ENCODE measurements at places on chromosomes 7 and 10.

GRCh38 chr10:112208997-112209396 lies 25.4 kb upstream of the GPAM start:
- no peak for DNase-seq

DNA sequence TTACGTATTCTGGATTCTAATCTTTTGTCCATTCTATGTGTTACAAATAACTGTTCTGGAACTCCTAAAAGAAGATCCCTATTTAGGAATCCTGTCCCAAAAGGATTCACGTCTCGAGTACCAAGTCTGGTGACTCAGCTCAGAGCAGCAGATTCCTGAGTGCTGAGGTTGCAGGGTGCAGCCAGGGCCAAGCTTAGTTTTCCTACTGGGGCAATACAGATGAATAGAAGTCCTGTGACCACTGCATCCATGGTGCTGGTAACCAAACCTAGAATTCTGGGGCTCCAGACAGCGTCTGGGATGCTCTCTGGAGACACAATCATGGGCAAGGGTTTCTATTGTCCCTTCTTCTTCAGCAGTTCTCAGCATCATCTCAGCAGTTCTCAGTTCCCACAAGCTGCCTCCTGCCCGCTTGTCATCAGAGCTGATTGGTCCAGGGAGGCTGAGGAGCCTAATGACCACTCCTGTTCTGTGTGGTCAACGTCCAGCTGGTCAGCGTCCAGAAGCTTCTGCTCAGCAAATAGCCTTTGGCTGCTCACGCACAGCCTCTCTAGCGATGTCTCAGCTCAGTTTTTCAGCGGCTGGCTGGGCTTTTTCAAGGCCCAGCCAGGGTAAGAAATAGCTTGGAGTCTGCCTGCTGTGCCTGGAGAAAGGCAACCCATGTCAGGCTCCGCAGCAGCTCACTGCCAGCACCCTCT lies 50.4 kb upstream of the C7orf33 start:
- DNase-seq, result no peak

DNA sequence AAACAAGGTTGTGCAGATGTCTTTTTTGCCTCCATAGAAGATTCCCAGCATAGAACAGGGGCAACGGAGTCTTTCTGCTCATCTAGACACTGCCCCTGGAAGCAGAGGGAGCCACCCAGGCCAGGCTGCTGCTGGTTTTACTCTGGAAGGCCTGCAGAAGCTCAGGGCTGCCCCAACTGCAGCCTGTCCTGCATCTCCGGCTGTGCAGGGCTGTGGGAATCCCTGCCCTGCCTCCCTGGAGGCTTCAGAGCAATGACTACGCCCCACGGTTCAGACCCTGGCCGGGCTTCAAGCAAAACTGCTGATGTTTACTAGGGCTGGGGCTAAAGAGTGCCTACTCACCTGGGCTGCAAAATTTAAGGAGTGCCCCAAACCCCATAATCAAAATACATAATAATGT lies 43.9 kb downstream of the GHRHR start:
- no peak for DNase-seq

GRCh38 chr7:128221929-128222403 lies 19.1 kb upstream of the LEP start:
- DNase-seq, result no peak

DNA sequence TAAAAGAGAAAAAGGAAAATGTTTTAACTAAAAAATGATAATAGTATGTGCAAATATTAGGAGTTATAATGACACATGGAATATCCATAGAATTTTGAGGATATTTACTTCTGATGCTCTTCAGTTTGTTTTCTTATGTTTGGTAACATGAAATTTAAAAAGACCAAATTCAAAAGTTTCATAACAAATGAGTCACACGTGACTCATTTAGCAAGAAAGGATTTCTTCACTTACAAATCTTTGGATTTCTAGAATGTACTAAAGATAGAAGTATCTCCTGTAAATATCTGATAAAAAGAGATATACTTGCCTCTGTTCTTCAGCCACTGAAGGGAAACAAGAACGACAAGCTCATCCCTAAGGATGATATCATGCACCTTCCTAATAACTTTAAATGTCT lies 774.5 kb upstream of the LRRTM3 start:
- DNase-seq, result no peak

DNA sequence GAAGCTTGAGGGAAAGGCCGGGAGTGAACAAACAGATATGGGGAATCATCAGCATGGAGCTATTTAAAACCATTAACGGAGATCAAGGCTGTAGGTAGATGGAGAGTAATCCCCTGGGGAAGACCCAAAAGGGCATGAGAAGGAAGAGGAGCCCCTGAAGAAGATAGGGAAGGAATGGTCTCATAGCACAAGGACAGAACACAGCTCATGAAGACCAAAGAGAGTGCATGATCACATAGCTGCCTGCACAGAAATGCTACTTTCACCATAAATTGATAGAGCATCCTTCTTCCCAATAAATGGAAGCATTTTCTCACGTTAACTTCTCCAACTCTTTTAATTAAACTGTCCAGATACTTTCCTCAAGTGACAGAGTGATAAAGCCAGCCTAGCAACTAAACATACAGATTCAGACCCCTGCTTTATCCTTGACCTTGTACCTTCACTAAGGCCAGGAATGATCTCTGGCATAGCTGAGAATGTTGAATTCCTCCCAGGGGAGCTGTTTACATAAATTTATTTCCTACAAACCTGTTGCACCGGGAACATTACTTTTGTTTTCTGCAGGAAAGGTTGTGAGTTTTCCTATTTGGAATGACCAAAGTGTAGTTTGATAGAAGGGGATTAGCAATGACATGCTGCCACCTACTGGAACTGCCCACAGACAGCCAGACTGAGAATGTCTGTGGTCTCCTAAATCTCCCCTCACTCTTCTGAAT lies 110.8 kb upstream of the LRGUK start:
- peak; percentile 3 for DNase-seq

GRCh38 chr10:3548702-3549101 lies 236.3 kb downstream of the KLF6 start:
- DNase-seq, result no peak

DNA sequence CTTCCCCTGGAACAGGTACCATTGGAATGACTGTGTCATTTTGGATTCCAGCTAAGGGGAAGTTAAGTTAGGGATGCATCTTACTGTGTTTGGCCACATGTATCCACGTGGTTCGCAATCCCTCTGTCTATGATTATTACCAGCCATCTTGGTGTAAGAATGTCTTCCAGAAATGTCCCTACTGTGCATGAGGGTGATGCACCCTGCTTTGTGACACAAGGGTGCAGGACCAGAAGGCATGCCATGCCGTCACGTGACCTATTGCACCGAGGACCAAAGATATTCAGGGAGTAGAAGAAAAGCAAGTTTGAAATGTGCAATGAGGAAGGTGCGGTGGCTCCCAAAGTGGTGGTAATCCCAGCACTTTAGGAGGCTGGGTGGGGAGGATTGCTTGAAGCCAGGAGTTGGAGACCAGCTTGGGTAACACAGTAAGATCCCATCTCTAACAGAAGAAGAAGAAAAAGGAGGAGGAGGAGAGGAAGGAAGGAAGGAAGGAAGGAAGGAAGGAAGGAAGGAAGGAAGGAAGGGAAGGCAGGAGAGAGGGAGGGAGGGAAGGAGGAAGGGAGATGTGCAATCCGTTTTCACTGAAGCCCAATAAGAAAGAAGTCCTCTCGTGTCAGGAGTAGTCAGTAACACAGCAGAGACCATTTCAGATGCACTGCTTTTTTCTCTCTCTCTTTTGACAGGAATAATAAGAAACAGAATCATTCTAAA lies 42.5 kb upstream of the USP6NL start:
- no peak for DNase-seq

GRCh38 chr10:88039496-88040200 lies 176.2 kb downstream of the PTEN start:
- no peak for DNase-seq

- no peak for DNase-seq
These were observed 79.7 kb upstream of the MACROH2A2 start for GRCh38 chr10:69972981-69973397.

- no peak for DNase-seq
These were observed 72.1 kb upstream of the FHIP2A start for GRCh38 chr10:114749510-114749909.

- peak; percentile 20 for DNase-seq
These were observed 10.2 kb upstream of the SLC25A28 start for GRCh38 chr10:99630433-99630832.

- DNase-seq, result no peak
These were observed 176.5 kb downstream of the SUGCT start for GRCh38 chr7:40311307-40311706.

- DNase-seq, result no peak
These were observed 56.5 kb upstream of the NKX6-2 start for GRCh38 chr10:132842397-132842796.

- DNase-seq, result peak; percentile 21
These were observed 431.2 kb upstream of the IGFBP3 start for GRCh38 chr7:46352004-46352954.

DNA sequence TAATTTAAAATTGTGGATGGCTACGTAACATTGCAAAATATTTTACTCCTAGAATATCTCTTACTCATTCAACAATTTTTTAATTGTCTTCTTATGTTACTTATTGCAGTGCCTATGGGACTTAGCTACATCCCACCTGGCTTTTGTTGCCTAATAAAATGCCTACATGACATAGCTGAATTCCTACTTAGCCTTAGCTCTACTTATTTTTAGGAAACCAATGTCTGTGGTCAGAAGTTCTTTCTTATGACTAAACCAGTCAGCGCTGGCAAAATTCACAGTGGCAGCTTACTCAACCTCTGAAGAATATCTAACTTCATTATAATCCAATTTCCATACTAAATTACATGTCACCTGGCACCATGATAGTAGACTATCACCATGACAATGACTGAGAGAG lies 1612.4 kb upstream of the LRRTM3 start:
- no peak for DNase-seq

DNA sequence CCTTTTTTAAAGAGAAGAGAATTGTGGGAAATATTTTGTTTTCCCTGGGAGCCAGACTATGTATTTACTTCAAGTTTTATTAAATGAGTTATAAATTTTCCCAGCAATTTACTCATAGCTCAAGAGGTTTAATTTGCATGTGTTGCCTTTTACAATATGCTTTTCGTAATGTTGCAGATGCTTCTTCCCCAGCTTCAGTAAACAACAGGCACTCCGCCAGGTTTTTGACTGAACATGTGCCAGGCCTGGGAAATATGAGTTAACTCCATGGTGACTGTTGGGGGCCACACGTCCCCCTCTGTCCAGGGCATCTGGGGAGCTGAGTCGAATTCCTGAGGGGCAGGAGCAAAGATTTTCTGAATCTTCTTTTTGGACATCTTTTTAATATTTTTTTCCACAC lies 545.7 kb downstream of the LRMDA start:
- DNase-seq, result no peak

- no peak for DNase-seq
These were observed 1011.4 kb upstream of the C7orf33 start for GRCh38 chr7:147579148-147579547.

GRCh38 chr7:40850017-40850416 lies 715.2 kb downstream of the SUGCT start:
- no peak for DNase-seq

DNA sequence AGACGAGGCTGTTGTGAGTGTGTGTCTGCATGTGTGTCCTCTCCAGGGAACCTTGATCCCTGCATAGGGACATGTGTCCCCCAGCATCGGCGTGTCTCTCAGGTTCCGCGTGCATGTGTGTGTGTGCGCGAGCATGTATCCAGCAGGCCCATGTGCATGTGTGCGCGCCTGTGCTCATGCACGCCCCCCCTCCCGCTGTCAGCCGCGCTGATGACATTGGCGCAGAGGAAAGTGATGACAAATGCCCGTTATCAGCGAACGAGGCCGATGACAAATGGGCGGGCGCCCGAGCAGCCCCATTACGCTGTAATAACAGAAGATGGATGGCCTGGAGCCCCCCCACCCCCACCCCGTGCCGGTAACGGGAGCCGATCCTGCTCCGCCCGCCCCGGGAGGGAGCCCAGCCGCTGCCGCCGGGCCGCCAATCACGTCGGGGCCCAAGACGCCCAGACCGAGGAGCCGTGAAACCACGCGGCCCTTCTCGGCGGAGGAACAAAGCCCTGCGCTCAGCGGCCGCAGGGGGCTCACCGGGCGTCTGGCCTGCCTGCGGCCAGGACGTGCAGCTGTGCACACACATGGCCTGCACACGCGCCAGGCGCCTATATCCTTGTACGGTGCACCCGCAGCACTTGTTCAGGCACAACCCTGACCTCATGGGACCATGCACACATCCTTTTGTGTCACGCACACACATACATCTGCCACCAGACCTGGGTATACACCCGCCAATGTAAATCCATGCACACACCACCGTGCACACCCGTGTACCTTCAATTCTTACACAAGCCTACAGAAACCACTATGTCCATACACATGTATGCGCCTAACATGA lies 21.5 kb downstream of the POLL start:
- no peak for DNase-seq

GRCh38 chr7:66246554-66247171 lies 41.5 kb downstream of the TPST1 start:
- no peak for DNase-seq

- no peak for DNase-seq
These were observed 225.7 kb downstream of the VTI1A start for GRCh38 chr10:112672706-112673105.

DNA sequence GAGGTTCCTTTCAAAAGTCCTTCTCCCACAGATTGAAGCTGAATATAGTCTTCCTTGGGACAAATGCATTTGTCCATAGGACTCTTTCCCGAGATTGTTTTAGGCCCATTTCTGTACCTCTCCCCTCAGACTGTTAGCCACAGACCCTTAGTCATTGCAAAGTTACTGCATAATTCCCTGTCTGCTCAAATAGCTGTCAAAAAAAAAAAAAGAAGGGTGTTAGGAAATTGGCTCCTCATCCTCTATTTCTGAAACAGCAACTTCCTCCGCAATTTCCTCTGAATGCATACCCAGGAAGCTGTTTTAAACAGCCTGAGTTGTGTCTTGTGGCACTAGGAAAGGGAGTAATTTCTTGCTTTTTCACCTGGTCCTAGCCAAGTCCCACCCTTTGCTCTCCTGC lies 5.4 kb downstream of the LRRC4 start:
- DNase-seq, result no peak

GRCh38 chr10:25059990-25060389 lies 43.6 kb downstream of the THNSL1 start:
- DNase-seq, result no peak

DNA sequence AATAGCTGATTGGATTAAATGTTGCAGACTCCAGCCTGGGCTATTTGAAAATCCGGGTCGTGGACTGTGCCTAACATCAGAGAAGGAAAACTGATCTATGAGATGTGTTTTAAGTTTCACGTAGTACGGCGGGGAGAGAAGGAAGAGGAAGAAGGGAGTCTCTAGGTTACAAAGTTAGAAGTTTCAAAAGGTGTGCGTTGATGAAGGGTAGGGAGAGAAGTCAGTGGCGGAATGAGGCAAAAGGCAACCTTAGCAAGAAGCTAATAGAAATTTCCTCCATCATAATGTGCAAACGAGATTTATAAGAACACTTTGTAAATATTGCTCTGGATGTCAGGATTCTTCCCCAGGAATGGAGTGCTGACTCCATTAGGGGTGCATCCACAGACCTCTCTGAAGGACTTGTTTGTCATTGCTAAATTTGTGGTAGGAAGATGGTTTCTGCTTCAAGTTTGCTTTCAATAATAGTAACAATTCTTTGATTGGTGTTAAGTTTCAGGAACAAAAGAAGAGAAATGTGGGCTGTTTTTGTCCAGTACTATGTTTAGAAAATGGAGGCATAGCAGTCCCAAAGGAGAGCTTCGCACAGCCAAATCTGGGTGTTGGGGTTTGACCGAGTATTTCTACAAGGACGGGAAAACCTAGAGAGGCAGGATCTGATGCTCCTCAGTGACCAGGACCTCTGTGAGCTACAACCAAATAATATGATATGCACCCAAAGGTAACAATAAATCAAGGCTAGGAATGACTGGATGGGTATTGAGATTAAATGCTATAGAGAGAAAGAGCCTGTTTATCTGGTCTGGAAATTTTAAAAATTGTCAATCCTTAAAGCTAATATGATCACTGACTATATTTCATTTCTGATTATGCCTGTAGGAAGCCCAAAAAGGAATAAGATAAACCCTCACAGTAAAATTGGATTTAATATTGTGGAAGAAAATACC lies 8.2 kb downstream of the TWIST1 start:
- DNase-seq, result no peak
